Right forelimb (tissue), 1 donor: ENCODE measurements at places on chromosomes 12 and 14.
A peak's percentile ranks its signal among the peaks of the same experiment; 100 is the strongest.

DNA sequence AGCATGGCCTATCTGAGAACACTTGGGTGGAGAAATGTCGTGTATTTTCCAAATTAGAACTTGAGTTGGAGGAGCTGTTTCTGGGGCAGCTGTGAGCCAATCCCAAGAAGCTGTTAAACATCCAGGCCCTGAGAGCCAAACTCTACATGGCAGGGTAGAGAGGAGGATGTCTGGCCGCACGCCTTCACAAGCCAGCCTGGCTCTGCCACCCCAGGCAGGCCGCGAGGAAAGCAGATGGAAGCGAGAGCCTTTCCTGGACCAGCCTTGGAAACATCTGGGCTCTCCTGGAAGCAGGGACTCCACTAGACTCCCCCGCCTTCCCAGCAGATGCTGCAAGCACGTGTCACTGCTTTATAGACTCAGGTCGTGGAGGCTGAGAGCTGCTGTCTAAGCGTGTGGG lies 312.8 kb upstream of the FKBP4 start:
- no peak for DNase-seq

DNA sequence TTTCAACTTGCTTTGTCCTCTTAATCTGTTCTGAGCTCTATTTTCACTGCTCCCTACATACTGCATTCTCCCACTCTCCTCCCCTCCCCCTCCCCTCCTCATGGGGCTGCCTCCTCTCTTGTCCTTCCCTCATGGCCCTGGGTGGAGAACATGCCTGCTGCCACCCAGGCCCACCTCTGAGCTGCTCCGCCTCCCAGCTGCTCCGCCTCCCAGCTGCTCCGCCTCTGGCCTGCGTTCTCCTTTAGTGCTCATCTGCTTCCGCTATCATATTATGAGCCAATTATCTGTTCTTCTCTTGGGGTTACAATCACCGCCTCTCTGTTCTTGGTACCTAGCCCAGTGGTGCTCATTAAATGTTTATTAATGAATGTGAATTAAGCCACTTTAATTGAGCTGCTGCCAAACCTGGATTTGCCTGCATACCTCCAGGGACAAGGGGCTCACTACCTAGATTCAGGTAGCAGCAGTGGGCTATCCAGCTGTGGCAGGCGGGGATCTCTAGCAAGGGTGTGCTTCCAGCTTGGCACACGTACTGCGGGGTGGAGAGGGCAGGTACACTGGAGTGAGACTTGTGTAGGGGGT lies 32.0 kb upstream of the FAM181A start:
- no peak for DNase-seq

- DNase-seq: no peak
Observed at GRCh38 chr12:62003226-62003625, 257.0 kb upstream of the USP15 start.

DNA sequence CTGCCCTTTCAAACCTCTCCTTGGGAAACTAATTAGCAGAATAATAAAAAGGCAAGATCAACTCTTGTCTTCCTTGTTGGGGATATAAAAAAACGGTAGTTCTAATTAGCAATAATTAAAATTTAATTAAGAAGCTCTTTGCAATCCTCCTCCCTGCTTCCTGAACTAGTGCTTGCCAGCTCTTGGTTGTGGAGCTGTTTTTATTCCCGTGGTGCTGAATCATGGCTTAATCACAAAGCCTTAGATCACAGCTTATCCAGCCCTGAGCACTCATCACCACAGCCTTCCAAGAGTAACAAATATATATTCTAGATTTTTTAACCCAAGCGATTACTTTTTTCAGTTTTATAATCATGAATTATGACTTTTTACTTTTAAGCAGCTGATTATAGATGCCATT lies 63.2 kb upstream of the INSM2 start:
- no peak for DNase-seq

DNA sequence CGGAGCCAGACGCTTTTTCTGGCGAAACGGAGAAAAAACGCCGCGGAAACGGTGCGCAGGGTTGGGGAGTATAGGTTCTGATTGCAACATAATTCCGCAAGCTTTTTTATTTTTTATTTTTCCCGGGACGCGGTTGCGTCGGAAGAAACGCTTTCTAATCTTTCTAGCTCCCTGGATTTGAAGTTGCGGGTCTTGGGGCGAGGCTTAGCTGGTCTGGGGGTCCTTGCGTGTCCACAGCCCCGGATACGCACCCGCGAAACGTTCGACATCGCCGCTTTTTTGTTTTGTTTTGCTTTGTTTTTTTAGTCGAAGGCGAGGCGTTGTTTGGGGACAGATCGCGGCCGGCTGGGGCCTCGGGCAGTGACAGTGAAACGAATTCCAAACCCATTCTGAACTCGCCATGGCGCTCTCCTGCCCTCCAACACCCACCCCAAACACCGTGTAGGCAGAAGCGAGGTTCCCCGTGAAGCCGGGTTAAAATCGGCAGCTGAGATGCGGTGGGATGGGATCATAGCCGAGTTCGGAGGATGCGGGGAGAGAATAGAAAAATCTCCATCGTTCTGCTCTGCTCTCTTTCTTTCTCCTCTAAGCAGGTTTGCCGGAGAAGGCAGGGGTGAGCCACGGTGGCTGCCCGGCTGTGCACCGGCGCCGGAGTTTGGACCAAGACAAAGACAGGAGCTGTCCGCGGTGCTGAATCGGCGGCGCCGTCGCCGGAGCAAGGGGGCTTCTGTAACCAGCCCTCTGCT lies 8.1 kb upstream of the LHX5 start:
- peak; percentile 80 for DNase-seq

DNA sequence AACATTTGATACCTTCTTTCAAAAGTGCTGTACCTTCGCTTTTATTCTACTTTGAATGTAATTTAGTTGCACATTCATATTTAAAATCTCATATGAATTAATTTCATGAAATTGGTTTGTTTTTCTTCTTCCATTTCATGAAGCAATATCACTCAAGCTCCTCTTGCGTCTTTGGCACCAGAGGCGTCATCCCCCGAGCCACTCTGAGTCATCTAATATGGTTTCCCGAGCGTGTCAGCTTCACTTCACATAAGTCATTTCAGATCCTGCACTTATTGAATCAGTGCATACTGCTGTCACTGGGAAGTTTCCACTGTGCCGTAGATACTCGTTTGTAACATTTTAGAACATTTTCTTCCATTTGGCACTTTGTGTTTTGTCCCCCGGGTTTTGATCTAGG lies 105.6 kb downstream of the SLC25A47 start:
- DNase-seq: no peak

GRCh38 chr12:127728285-127728684 lies 538.7 kb upstream of the TMEM132C start:
- DNase-seq: no peak

GRCh38 chr12:131865180-131865875 lies 29.1 kb upstream of the ULK1 start:
- no peak for DNase-seq

- no peak for DNase-seq
Observed at GRCh38 chr14:68941820-68942219, 37.3 kb downstream of the ACTN1 start.

DNA sequence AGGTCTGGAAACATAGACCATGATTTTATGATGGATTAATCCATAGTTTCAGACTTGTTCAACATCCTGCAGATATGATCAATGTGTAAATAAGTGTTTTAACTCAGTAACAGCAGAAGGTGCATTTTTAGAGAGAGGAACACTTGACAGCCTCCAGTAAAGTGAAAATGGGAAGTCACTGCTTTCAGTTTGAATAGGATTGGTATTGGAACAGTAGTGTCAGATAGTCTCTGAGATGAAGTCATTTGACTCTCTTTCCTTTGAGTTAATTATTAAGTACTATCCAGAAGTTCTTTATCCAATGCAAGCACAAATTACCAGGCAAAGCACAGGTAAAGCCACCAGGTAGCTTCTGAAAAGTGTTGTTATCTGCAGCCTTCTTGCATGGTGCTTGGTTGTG lies 14.5 kb upstream of the NAV3 start:
- no peak for DNase-seq

DNA sequence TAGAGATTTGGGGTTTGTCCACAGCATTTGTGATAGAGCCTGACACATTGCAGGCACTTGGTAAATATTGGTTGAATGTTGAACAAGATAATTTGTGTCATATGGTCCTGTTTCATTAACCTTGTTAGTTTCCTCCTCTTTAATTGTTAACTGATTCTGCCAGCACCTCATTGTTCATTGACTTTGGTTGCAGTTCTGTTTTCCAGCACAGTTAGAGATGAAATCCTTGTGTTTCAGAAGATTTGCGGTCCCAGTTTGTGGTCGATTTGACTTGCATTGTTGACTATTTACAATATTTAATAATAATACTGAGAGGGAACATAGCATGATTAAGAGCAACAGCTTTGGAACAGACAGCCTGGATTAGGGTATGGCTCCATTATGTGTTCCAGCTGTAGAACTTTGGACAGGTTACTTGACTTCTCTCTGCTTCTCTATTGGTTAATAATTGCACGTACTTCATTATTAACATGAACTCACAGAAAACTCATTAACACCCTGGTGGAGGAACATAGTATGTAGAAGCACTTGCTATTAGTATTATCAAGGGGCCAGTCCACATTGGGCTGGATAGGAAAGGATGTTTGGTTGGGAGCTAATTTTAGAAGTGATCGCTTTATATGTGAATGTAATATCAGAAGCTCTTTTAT lies 8.7 kb downstream of the DRAM1 start:
- no peak for DNase-seq

- DNase-seq: peak; percentile 34
Observed at GRCh38 chr14:98888927-98889835, 382.8 kb downstream of the BCL11B start.

DNA sequence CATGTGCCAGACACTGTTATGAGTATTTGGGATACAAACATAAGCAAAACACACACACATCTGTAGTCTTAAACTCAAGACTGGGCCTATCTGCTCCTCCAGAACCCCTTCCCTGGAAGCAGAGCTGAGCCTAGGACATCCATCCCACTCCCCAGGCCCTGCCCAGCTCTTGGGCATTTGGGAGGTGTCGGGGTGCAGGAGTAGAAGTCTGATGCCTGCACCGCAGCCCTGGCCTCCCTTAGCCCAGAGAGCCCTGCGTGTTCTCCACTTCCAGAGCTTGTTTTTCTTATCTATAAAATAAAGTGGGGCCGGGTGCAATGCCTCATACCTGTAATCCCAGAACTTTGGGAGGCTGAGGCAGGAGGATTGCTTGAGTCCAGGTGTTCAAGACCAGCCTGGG lies 11.7 kb downstream of the HSP90AA1 start:
- DNase-seq: no peak

DNA sequence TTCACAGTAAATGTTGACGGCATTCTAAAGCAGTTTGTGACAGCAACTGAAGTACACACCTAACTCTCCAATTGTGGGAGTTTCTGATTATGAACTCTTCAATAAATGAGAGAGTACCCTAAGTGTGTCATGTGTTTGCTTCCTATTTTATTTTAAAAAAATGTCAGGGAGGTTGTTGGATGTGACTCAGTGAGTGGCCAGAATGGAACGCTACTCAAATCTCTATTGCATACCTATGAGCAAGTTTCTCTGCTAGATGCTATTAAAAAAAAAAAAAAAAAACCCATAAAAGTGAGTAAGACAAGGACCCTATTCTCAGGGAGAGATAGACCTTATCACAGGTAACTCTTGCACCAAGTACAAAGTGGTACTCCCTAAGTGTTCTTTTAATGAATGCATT lies 256.6 kb downstream of the BTG1 start:
- no peak for DNase-seq

- DNase-seq: no peak
Observed at GRCh38 chr12:39886106-39886505, 219.8 kb downstream of the SLC2A13 start.

GRCh38 chr12:78534311-78534710 lies 330.3 kb upstream of the SYT1 start:
- DNase-seq: no peak

DNA sequence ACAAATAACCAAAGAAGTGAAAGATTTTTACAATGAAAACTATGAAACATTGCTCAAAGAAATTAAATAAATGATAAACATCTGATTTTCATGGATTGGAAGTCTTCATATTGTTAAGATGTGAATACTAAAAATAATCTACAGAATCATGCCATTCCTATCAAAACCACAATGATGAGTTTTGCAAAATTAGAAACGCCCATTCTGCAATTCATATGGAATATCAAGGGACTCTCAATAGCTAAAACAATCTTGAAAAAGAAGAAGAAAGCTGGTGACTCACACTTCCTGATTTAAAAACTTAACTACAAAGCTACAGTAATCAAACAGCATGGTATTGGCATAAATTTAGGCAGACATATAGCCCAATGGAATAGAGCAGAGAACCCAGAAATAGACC lies 40.2 kb upstream of the CCT2 start:
- DNase-seq: no peak

DNA sequence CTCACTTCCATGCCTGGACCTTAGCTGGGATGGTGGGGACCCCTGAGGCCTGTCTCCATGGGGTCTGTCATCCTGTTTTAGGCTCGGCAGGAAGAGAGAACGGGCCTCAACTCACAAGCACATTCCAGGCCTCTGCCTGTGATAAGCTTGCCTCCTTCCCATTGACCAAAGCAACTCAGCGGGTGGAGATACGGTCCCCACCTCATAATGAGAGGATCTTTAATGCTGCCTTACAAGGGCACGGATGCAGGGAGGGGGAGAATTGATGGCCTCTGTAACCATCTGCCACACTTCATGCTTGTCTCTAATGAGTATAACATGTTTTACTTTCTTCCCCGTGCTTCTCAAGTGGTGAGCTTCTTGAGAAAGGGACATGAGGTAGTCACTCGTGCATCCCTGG lies 50.0 kb downstream of the GLT1D1 start:
- DNase-seq: no peak

DNA sequence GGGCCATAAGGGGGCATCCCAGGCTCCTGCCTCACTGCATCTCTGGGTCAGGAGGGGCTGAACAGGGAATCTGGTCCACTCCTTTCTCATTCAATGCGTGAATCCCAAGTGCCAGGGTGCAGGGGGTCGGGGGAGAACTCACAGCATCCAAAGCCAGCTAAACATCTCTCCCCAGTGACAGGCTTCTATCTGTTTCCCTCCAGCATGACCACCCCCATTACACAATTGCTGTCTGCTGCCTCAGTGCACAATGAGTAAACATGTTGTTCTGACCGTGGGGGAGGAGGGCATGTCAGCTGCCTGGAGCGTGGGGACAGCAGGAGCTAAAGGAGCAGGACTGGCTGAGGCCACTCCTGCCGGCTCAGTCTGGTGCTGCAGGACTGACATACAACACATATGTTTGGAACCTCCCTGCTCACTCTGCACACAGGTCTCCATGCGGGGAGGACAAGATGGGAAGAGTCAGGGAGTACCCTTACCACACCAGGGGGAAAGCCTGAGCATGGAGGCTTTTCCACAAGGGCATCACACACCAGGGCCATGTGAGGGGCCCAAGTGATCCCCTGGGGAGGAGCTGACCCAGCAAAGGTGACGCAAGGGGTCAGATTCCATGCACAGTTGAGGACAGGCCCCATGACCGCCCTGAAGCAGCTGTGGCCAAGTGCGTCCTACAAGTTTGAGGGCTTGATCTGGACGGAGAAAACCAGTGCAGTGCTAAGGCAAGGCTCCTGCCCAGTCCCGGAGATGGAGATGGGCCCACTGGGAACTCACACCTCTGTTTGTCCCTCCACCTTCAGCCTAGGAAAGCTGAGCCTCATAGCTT lies 1.4 kb downstream of the TNS2 start:
- no peak for DNase-seq

- no peak for DNase-seq
Observed at GRCh38 chr12:90515199-90516175, 439.5 kb downstream of the CCER1 start.

- no peak for DNase-seq
Observed at GRCh38 chr12:4156317-4156716, 117.2 kb upstream of the CCND2 start.
